ENCODE measurements at places on chromosomes 12 and 14. TPM values are rescaled to one million over a fixed set of nuclear protein-coding genes. Genes with fewer than 3 reads are reported as not detected.

COX8C gene
- not detected for total RNA-seq

PLCZ1 gene
- total RNA-seq, result not detected

MYH7 gene
- total RNA-seq, result 0.09 TPM

DNA sequence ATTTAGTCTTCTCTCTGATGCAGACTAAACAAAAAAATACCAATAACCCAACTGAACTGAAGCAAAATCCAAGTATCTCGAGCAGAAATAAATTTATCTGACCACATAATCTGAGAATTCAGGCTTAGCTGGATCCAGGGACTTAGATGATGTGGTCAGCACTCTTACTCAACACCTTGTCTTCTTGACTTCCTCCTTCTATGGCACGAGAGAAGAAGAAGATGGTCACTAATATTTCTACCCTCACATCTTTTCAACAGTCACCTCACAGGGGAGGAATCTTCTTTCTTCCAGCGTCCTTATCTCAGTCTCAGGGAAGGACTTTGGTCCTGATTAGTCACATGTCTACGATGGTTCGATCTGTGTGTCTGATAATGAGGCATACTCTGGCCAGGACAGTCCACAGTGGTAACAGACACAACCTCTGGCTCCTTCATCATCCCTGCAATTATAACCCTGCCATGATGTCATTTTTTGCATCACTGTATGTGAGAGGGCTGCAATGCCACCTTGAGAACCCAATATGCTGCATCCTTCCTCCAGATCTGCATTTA is 15.8 kb downstream of the RGS6 start:
- DNase-seq, result no peak
- H3K27ac ChIP-seq, result no peak overlapping the region
- H3K27me3 ChIP-seq, result no peaks in the 10 kb centered on the region
- no peak overlapping the region for H3K4me3 ChIP-seq
- no peaks in the 10 kb centered on the region for H3K4me1 ChIP-seq

DNA sequence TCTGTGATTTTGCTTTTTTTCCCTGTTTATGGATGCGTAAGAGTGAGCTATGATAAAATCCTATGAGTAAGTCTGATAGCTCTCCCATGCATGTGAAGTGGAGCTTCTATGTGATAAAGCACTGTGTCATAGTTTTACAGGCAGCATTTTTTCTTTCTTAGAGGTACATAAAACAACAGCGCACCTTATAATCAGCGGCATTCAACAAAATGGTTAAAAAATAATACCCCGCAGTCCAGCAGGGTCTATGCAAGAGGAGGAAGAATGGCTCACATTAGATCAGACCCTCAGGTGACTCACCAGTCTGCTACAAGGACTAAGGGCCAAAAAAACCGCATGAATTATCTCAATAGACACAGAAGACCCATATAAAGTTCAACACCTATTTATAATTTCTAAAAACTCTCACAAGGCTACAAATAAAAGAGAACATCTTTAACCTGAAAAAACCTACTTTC is 33.0 kb upstream of the TMEM179 start:
- H3K36me3 ChIP-seq, result no peaks in the 10 kb centered on the region
- H3K27ac ChIP-seq, result no peak overlapping the region
- H3K27me3 ChIP-seq, result peaks cover 13% of the 10 kb centered on the region

GRCh38 chr12:68290126-68290525 is 36.7 kb upstream of the IL22 start:
- H3K4me3 ChIP-seq, result no peak overlapping the region
- H3K36me3 ChIP-seq, result no peaks in the 10 kb centered on the region
- no peak for DNase-seq
- no peak overlapping the region for H3K27ac ChIP-seq

GRCh38 chr12:22088886-22089285 is 42.9 kb downstream of the CMAS start:
- H3K36me3 ChIP-seq, result no peaks in the 10 kb centered on the region
- H3K27ac ChIP-seq, result no peak overlapping the region
- no peaks in the 10 kb centered on the region for H3K4me1 ChIP-seq

Measured in lung (tissue), 17 donors.